Activated T-helper 2 cell treated with anti-CD3 and anti-CD28 coated beads, Interferon-gamma antibody, Interleukin-2, Interleukin-4, amounts not matched to agents 10 μg/mL and 5 μg/mL and 100 μg/mL, durations not matched to agents 14 hours and 24 hours and 36 hours (primary cell): ENCODE measurements at places on chromosomes 1 and 21.

GRCh38 chr21:24423546-24423945, 1183.7 kb downstream of the MRPL39 start:
- DNase-seq = no peak

- no peak for DNase-seq
Observed at GRCh38 chr1:206029484-206029883, 5.8 kb upstream of the CTSE start.

GRCh38 chr1:163305441-163305840, 16.3 kb upstream of the NUF2 start:
- DNase-seq = no peak

GRCh38 chr1:28877132-28877781, 37.1 kb upstream of the EPB41 start:
- DNase-seq = peak; percentile 58

DNA sequence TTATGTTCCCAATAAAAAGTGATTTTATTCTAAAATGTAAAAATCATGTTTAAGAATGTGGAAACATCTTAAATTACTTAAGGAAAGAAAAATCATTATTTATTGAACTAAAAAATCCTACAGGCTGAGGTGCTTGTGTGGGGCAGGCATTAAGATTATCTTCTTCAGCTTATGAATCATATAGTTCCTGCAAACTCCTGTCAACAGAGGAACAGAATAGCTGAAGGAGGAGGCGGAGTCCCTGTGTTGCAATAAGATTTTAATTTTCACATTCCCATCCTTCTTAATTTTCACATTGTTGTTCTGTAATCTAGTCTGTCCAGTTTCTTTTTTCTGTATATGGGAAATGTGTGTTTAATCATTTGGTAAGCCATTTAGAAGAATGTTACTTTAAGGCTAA, 20.6 kb upstream of the OLFML3 start:
- DNase-seq = no peak

DNA sequence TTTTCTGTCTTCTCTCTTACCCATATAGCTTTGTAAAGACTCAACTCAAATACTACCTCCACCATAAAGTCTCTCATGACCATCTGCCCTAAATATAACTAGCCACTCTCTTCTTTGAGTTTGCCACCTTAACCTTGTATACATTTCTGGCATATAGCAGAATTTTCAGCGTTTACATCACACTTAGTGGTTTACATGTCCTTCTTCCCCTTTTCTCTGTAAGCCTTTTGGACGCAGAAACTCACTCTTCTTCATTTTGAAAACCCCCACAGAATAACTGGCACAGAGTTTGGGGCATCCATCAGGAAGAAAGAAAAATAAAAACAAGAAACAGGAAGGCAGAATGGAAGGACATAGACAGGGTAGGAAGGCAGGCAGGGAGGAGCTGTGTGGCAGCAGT, 131.8 kb upstream of the DUSP10 start:
- no peak for DNase-seq

GRCh38 chr1:233940908-233941307, 36.4 kb downstream of the SLC35F3 start:
- DNase-seq = no peak

DNA sequence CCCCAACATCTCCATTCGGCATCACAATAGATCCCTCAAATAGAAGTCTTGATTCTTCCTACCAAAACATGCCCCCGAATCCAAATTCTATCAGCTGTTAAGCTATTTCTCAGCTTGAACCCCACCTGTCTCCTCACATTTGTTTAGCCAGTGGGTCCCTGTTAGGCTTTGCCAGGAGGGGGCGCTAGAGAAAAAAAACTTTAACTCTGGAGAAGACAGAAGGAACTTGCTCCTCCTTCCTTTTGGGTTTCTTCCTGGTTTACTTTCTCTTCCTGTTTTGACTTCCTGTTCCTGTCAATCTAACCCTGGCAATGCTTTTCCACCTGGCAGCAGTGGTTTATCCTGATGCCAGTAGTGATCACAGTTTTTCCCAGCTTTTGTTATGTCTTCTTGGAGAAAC, 95.6 kb upstream of the KCNK1 start:
- DNase-seq = peak; percentile 11

- no peak for DNase-seq
Observed at GRCh38 chr1:220301630-220302029, 29.4 kb upstream of the RAB3GAP2 start.

- no peak for DNase-seq
Observed at GRCh38 chr1:27153549-27153886, 1.4 kb downstream of the SLC9A1 start.

DNA sequence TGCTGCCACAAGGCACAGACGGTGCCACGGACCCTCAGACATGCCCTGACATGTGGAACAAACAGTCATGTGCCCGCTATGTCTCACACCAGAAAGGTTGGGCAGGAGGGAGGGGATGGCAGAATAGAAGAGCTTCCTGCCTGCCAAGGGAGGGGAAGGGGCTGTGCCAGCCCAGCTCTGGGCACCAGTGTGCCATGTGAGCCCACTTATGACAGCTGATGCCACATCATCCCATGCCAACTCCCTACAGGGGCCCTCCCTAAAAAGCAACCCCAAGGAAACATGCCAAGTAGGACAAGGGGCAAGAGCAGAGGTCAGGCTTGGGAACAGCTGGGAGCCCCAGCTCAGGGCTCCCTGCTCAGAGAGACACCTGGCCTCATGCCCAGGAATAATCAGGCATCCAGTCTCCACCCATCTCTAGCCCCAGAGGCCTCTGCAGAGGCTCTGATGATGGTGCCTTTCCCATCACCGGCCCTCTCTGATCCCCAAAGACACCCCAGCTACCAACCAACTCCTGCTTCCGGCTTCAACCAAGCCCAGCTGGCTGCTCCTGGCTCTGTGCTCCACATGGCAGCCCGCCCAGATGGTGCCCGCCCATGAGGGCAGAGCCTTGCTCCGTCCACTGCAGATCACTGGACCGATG, 10.3 kb downstream of the ADGRB2 start:
- no peak for DNase-seq

DNA sequence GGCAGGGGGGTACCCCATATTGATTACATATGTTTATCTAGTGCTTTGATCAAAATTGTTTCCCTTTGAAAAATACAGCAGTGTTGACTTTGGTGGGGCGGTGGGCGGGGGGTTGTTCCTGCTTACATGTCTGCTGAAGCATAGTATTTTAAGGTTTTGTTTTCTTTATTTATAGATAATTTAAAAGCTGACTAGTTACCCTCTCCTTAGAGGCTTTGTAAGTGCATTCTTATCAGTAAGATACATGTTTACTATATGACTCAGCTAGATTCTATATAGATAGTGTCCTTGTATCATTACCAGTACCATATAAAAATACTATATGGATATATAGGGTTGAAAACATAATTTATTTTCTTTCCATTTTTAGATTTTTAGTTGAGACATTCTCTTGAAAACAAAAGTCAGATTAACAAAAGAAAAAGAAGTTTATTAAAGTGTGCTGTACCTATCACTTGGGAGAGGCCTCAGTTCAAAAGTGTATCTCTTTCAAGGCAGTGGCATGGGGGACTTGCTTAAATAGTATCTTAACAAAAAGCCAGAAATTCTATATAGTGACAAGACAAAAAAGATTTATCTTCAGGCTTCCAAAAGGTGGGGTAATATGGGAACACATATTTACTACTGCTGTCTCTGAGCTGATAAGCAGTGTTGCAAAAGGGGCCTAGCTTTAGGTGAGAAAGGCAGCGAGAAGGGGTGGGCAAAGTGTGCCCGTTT, 79.0 kb downstream of the HS2ST1 start:
- DNase-seq = no peak

DNA sequence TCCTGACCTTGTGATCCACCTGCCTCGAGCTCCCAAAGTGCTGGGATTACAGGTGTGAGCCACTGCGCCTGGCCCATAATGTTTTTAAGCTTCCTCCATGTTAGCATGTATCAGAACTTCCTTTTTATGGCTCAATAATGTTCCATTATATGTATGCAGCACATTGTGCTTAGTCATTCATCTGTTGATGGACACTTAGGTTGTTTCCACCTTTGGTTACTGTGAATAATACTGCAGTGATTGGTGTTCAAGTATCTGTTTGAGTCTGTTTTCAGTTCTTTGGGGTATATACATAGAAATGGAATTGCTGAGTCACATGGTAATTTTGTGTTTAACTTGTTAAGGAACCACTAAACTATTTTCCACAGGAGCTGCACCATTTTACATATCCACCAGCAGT, 17.7 kb downstream of the CMPK1 start:
- no peak for DNase-seq

- DNase-seq = no peak
Observed at GRCh38 chr21:44706706-44707581, 4.4 kb downstream of the TSPEAR start.

DNA sequence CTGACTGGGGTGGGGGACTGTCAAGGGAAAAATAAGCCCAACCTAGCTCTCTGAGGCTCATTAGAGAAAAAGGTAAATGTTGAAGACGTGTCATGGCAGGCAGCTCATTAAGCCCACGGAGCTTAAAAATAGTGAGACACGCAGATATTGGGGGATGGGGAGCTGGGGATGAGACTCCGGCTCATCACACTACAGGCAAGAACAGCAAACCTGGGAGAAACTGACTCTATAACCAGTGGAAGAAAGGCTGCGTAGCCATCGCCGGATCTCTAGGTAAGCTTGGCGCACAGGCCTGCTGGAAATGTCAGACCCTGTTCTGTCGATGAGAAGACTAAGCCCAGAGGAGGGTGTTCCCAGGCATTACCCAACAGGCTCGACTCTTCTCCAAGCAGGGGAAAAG, 78.0 kb downstream of the SYT2 start:
- no peak for DNase-seq

DNA sequence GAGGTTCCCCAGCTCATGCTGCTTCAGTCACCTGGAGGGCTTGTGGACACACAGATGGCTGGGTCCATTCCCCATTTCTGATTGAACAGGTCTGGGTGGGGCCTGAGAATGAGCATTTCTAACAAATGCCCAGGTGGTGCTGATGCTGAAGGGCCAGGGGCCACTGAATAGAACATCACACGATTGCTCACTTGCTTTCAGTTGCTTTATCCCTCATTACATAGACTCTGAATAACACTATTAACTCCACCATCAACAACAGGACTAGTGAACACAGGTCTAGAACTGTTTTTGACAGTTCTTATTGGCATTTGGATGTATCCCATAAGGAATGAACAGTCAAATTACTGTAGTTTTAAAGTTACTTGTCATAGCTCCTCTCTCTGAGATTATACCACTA, 12.1 kb downstream of the TRAPPC10 start:
- no peak for DNase-seq

- no peak for DNase-seq
Observed at GRCh38 chr1:28855046-28855445, 43.1 kb downstream of the OPRD1 start.

DNA sequence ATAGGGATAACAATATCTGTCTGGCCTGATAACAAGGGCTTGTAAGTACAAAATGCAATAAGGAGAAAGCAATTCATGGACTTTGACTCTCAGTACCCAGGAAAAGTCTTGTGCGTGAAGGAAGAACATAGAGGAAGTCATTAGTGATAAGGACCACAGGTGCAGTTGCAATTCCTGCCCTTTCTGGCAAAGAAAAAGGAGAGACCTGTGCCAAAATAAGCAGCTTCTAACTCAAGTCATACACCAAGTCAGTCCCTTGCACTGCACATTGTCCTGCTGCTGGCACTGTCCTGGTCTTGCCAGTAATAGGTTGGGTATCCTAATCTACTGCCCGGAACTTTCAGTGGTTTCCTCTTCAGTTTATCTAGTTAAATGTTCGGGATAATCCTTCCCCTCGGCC, 14.8 kb upstream of the SOD1 start:
- DNase-seq = no peak
